ENCODE measurements at places on chromosomes 1 and 21.

DNA sequence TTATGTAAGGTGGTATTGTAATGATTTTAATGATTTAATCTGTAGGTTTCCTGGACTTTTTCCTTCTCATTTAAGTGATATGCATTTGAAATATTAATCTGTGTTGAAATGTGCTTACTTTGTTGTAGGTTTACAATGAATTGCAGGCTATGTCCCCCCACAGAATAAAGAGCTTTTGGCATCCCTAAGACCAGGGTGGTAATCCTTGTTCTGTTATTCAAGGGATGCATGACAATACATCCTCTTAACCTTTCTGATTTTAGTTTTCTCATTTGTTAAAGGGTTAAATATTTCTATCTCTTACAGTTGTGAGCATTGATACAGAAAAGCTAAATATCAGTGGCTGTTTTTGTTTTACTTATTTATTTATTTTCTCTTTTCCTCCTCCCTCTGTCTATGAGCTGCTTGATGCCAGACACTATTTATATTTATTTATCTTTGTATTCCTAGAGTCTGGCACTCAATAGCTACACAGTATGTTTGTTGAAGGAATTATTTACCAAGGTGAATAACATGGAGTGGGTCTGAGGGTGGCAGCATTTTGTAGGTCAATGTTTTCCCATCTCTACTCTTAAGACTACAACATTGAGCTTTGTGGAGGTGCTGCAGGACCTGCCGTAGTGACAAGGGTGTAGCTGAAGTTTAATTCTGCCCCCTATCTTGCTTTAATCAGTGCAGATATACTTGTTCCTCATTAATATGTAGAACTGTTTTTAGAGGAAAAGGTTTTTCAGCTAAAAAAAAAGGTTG lies 19.9 kb upstream of the ADGRL2 start:
- DNase-seq = no peak

- DNase-seq = no peak
Measured at GRCh38 chr1:205970486-205970885, 27.2 kb upstream of the SLC26A9 start.

- DNase-seq = no peak
Measured at GRCh38 chr1:225899044-225899925, 10.3 kb upstream of the LEFTY1 start.

GRCh38 chr1:221777431-221778072 lies 35.7 kb upstream of the DUSP10 start:
- no peak for DNase-seq

- no peak for DNase-seq
Measured at GRCh38 chr1:15088281-15088971, 65.1 kb upstream of the TMEM51 start.

All from stimulated activated CD8-positive, alpha-beta memory T cell treated with anti-CD3 and anti-CD28 coated beads, Interleukin-4, amount 100 ng/mL, for 1 hour (primary cell).